ENCODE measurements at places on chromosomes 7 and 10.
A peak's percentile ranks its signal among the peaks of the same experiment; 100 is the strongest.

DNA sequence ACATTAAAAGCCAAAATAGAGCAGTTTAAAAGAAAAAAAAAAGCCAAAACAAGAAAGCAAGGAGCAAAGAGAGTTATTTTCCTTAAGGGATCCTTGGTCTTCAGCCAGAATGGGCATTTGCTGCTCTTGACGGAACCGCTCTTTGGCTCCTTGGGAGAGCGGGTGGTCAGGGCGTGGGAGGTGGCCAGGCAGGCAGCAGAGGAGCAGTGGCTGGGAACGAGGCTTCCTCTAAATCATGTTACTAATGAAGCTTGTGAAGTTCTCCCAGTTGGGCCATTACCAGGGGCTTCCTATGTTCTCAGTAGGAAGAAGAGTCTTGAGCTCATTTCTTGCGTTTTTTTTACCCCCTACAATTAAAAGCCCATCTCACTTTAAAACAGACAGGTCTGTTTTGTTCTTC lies 116.6 kb downstream of the DOCK1 start:
- DNase-seq, result no peak

DNA sequence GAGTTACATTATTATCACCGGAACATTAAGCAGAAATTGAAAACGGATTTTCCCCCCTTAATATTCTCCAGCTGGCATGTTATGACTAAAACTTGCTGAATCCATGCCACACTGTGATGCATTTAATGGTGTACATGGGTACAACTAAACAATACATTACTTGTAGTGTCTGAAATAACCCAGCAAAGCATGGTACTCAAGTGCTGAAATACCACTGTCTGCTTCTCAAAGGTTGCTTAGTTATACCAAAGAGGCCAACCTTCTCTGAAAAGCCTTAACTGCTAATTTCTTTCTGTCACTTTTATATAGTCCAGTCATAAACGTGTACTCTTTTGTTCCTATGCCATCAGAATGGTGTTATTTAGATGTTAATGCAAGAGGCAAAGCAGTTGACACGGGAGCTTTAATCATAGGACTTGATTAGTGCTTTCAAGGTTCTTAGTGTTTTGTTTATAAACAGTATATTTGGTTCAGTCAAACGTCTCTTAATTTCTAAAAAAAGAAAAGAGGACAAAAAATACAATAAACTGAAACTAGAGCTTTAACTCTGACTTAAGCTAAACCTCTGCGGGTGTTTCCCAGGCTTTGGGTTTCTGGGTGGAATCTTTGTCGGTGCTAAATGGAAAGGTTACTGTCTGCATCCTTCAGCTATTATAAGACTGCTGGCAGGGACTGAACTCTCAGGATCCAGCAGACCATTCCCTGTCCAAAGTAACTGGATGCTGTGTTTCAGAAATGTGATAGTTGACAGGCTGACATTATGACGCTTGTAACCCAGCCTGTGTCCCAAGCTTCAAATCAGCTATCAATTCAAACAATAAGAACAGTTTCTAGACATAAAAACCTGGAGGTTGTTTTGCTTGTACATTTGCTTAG lies 202.6 kb downstream of the PPP1R3A start:
- DNase-seq, result no peak

DNA sequence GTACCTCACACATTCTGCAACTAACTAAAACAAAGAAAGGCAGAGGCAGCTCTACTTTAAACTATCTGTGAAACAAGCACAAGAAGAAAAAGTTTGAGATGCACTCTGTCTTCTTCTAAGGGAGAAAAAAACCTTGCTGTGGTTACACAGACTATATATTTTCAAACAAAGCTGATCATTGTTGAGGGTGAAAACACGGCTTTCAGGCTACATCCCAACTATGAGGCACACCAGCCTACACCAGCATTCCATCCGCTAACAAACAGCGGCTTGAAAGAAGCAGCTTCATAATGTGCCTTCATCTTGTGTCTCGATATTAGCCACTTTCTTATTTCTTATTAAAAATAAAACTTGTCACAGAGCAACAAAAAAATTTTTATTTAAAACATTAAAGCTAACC lies 79.1 kb downstream of the USP6NL start:
- DNase-seq, result peak; percentile 82

GRCh38 chr7:39746103-39746819 lies 122.9 kb downstream of the RALA start:
- peak; percentile 84 for DNase-seq

GRCh38 chr10:106175760-106176377 lies 988.6 kb downstream of the SORCS1 start:
- DNase-seq, result peak; percentile 55

- no peak for DNase-seq
Observed at GRCh38 chr7:5692845-5693278, 88.6 kb downstream of the RNF216 start.

DNA sequence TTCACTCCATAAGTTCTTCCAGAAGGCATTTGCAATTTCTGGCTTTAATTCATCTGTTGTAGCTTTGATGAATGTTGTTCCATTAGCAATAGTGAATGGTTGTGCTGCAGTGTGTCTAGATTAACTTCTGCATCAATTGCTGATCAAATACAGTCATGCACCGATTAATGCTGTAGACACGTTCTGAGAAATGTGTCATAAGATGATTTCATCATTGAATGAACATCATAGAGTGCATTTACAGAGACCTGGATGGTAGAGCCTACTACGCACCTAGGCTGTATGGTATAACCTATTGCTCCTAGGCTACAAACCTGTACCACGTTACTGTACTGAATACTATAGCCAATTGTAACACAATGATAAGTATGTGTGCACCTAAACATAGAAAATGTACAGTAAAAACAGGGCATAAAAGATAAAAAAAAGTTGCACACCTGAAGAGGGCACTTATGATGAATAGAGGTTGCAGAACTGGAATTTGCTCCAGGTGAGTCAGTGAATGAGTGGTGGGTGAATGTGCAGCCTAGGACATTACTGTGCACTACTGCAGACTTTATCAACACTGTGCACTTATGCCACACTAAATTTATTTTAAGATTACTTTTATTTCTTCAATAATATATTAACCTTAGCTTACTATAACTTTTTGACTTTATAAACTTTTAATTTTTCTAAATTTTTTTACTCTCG lies 170.7 kb downstream of the HERPUD2 start:
- DNase-seq, result no peak

- DNase-seq, result no peak
Observed at GRCh38 chr10:74289951-74290350, 138.9 kb downstream of the ADK start.

DNA sequence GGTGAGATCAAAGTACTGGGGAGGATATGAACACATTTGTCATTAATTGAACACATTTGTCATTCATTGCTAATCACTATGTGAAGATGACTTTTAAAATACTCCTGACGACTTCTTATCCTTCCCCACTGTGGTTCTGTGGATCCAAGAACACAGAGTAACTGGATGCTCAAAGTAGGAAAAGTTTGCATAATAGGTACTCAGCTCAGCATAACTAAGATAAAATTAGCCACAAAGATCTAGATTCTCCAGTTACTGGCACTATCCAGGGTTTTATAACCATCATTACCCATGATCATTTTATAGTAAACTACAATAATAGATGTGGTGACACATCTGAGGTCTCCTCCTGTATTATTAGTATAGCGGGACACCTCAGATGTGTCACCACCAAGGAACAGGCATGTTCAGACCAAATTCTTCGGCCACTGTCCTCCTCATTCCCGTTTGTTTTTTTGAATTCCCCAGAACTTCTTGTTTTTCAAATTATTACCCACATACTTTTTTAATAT lies 163.6 kb upstream of the LRRTM3 start:
- no peak for DNase-seq

- no peak for DNase-seq
Observed at GRCh38 chr7:141118767-141119166, 44.9 kb downstream of the TMEM178B start.

- peak; percentile 35 for DNase-seq
Observed at GRCh38 chr10:62196528-62196927, 72.1 kb downstream of the RTKN2 start.

DNA sequence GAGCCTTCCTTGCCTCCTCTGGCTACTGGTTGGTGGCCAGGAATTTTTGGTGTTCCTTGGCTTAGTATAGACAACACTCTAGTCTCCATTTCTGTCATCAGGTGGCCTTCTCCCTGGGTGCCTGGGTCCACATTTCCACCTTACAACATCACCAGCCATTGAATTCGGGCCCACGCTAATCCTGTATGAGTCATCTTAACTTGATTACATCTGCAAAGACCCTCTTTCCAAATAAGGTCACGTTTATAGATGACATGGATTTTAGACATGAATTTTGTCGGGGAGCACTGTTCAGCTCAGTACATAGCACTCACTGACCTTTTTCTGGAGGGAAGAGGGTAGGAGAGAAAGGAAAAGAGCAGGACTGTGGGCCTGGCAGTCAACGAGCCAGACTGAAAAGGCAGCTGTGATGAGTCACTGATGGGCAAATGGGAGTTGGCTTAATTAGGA lies 39.4 kb downstream of the MMRN2 start:
- no peak for DNase-seq

- DNase-seq, result no peak
Observed at GRCh38 chr10:87935290-87936141, 72.1 kb downstream of the PTEN start.

- DNase-seq, result no peak
Observed at GRCh38 chr10:102449321-102450123, 1.8 kb downstream of the C10orf95 start.

GRCh38 chr10:120598386-120598785 lies 141.4 kb downstream of the PLPP4 start:
- peak; percentile 36 for DNase-seq

GRCh38 chr7:80439894-80440821 lies 71.7 kb downstream of the GNAT3 start:
- no peak for DNase-seq

GRCh38 chr10:63206576-63206975 lies 73.4 kb downstream of the NRBF2 start:
- DNase-seq, result no peak

- no peak for DNase-seq
Observed at GRCh38 chr10:99540657-99541531, 8.2 kb downstream of the NKX2-3 start.

DNA sequence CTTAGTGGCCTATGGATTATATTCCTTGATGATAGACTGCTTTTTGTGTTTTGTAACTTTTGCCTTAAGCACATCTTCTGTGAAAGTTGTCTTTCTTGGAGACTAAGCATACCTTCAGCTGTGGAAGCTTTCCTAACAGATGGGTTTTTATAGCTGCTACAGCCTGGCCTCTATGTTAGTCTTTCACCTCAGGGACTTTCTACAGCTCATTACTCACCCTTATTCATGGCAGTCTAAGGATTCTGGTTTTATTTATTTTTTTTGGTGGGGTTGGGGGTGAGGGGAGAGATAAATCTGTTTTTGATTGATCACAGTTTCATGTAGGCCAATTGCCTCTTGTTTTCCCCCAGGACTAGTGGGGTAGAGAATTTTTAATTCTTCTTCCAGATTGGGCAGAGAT lies 219.9 kb downstream of the DKK1 start:
- no peak for DNase-seq

DNA sequence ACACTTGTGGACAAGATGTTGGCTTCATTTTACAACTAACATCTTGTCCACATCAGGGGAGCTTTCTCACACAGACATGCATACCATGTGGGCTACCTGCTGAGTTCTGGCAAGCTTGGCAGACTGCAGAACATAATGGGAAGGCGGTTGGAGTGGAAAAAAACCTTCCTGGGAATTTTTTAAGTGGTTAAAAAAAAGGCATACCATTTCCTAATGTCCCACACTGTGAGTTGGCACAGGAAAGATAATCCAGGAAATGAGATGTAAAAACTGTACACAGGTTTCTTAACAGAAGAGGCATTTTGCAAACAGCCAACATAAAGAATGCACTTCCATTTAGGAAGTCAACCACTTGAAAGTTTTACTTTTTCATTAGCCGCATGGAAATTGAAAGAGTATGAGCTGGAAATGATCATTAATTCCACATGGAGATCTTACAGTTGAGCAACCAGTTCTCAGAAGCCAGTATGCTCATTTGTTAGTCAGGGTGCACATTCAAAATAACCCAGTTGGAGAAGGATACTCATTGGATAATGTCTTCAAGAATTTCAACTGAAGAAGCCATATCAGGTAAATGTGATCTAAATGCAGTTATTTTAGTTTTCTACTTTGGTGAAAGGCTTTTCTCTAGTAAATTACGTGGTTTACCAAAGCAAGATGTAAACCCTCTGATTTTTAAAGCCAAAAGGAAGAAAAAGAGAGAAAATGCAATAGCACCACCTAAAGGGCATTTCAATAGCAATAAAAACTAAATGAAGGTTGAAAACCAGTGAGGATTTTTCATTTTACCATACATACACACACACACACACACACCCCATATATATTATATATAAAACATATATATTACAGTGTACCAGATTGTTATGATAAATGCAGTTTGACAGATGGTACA lies 194.0 kb downstream of the TAX1BP1 start:
- no peak for DNase-seq

- DNase-seq, result no peak
Observed at GRCh38 chr7:26399736-26400135, 108.1 kb downstream of the SNX10 start.

Data from pons (tissue), 1 donor.